Naive thymus-derived CD4-positive, alpha-beta T cell (primary cell): ENCODE measurements at places on chromosomes 16 and 17.

- no peak for DNase-seq
These were observed 37.6 kb upstream of the RPL38 start for GRCh38 chr17:74165797-74166365.

GRCh38 chr17:1423456-1424135 lies 23.6 kb upstream of the YWHAE start:
- no peak for DNase-seq

GRCh38 chr16:71201054-71201453 lies 29.5 kb downstream of the HYDIN start:
- no peak for DNase-seq

DNA sequence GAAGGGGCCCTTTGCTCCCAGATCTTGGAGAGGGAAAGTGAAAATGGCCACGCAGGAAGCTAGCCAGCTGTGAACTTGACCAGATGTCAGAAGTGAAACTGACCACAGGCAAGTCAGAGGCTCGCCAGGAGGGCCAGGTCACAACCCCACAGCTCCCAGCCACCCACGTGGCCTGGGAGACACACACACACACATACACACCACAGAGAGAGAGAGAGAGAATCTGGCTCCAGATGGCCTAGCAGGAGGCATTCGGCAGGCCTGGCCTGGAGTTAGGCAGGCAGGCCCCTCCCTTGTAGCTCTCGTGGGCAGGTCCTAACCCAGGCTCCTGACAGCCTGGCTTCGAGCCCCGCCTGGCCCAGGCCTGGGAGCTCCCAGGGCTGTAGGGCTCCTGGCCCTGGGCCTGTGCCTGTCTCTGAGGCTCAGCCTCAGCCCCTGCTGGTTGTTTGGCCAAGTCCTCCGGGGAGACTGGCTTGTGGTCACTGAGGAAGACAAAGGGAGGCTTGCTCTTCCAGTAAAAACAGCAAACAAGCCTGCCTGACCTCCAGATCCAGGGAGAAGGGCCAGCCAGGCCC lies 20.2 kb downstream of the NGFR start:
- no peak for DNase-seq

DNA sequence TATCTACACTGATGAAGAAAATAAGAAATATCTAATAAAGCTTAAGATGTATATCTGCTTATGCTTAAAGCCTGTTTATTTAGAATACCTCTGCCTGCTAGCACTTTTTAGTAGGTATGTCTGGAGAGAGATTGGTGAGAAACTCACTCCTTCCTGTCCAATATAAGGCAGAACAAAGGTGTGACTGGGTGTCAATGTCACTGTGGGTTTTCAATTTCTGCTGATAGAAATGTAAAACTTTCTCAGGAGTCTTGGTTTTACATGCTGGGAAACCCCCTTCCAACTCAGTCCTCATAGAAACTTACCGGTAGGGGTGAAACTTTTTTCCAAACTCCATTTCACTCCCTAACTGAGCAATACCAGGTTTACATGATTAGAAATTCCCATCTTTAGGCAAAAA lies 17.8 kb upstream of the MPHOSPH6 start:
- DNase-seq: no peak

- no peak for DNase-seq
These were observed 101.7 kb downstream of the CDYL2 start for GRCh38 chr16:80702696-80703095.

GRCh38 chr17:75566416-75566815 lies 21.2 kb upstream of the MYO15B start:
- DNase-seq: no peak

- DNase-seq: no peak
These were observed 7.6 kb upstream of the NLRC5 start for GRCh38 chr16:56981729-56982271.

DNA sequence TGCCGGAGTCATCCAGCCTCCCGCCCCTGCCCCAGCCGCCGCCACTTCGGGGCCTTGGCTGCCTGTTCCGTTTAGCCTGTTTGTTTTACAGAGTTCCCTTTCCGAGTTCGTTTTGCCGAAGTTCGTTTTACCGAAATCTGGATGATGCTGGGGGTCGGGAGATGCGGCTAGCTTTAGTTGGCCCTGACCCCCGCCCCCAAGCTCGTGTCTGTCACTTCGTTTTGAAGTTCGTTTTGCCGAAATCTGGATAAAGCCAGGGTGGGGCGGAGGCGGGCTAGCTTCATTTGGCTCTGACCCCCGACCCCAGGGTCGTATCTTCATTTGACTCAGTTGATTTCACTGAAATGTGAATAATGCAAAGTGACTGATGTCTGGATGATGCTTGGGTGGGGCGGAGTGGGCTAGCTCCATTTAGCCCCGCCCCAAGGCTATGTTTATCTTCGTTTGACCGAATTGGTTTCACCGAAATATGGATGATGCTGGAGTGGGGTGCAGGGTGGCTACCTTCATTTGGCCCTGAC lies 591 bp downstream of the PSMD7 start:
- DNase-seq: peak; percentile 36

DNA sequence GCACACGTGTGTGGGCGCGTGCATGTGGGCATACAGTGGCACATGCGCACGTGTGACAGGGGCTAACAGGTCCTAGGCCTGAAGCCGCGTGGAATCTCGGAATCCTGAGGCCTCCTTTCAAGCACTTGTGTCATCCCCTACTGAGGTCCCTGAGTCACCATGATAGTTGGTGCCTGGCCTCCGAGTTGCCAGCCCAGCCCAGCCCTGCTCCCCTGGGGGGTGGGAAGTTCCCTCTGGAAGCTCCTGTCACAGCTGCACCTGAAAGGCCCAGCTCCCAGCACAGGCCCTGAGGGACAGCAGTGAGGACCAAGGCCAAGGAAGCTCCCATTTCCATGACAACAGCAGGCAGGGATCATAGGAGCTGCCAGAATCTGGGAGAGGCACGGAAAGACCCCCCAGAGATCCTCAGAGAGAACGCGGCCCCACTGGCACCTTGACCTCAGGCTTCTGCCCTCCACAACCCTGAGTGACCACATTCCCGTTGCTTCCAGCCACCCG lies 35.4 kb upstream of the ENPP7 start:
- no peak for DNase-seq

DNA sequence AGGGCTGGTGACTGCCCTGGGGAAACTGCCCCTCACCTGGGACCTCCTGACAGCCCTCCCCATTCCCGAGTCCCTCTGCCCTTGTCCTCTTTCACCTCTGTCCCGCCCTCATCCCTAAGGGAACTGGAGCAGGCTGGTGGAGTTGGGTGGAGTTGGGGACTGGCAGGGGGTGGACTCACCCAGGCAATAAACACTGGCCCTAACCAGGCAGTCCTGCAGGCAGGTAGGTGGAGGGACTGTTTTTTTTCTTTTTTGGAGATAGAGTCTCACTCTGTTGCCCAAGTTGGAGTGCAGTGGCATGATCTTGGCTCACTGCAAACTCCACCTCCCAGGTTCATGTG lies 11.7 kb downstream of the GCGR start:
- no peak for DNase-seq

DNA sequence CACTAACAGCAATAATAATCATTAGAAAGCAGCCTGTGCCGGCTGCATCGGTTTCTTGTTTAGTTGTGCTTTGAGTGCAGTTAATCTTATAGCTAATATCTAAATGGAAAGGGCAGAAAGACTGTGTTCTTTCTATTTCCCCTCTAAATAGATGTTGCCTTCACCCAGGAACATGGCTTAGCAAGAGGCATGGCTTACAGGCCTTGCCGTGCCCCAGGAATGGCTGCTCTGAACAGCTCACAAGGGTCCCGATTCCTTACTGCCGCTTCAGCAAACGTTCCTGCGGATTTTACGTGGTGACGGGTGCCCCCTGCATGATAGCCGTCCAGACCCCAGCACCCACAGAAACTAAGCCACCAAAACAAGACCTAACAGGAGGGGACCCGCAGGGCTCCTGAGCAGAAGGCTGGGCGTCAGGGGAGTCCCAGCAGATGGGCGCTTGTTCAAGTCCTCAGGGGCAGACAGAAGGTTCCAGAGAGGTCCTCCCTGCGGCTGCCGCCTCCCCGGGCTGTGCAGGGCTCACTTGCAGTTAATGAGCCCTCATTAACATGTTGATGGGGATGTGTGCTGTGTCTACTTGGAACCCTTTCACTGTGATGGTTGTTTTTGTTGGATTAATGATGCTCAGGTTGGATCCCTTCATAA lies 52.5 kb upstream of the ENPP7 start:
- no peak for DNase-seq

- no peak for DNase-seq
These were observed 28.3 kb downstream of the ALDH3A2 start for GRCh38 chr17:19676896-19677295.

DNA sequence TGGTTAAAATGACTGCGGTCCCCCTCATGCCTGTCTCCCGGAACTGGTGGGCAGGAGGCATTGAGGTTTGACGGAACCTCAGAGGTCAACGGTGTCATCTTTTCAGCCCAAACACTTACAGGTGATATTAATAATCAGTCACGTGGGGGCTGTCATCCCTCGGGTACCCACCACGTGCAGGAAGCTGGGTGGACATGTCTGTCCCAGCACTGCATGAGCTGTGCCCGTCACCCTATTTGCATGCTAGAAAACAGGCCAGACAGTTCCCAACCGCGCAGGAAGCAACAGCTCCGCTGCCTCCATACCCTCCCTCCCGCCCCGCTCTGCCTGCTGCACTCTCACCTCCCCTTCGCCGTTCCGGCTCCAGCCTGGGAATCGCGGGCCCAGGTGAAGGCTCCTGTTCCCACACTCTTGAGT lies 1.4 kb downstream of the SYNGR3 start:
- peak; percentile 36 for DNase-seq

- DNase-seq: no peak
These were observed 13.9 kb upstream of the OR1F1 start for GRCh38 chr16:3173892-3174617.

GRCh38 chr16:67425061-67425460 lies 5.9 kb upstream of the HSD11B2 start:
- no peak for DNase-seq

- no peak for DNase-seq
These were observed 9.1 kb upstream of the RAB5C start for GRCh38 chr17:42163696-42164407.

GRCh38 chr17:31843070-31843745 lies 15.8 kb downstream of the COPRS start:
- DNase-seq: no peak

DNA sequence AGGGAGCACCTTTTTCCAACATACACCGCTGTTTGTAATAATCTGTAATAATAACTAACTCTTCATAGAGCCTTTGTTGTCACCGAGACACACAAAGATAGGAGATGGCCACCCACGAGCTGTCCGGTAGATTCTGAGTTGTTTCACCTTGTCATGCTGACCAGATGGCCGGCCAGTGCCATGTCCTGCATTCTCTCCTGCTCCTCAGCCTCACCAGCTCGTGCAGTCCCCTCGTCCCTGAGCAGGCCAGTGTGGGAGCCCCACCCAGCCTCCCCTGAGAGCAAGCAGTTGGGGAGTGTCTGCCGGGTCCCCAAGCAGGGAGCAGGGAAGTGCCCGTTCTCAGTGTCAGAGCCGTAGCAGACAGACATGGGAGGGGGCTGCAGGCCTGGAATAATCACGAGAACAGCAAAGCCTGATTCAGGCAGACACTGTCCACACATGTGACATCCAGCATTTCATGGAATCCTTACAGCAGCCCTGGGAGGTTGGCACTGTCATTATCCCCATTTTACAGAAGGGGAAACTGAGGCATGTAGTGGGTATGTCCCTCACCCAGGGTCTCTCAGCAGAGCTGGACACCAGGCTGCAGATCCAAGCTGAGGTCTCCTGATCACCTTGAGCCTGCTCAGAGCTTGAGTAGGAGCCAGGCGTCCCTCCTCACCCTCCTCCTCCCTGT lies 178.5 kb upstream of the CIBAR2 start:
- DNase-seq: no peak

GRCh38 chr17:409308-409847 lies 56.8 kb upstream of the RPH3AL start:
- DNase-seq: no peak

GRCh38 chr16:75070012-75070841 lies 46.4 kb downstream of the LDHD start:
- no peak for DNase-seq

- no peak for DNase-seq
These were observed 10.6 kb downstream of the ITGAD start for GRCh38 chr16:31403590-31404352.

DNA sequence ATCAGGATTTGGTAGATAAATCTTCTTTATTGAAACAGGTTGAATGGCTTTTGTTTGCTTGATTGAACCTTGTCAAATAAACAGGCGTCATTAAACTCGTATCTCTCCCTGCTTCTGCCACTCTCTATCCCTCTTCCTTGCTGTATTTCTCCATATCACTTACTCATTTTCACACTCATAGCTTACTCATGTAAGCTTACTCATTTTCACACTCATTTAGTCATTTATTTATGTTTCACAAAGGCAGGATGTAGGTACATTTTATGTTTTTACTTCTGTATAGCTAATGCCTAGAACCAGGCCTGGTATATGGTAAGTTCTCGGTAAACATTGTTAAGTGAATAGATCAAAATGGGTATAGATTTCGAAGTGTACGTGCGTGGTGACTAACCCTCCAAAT lies 450.0 kb downstream of the PMP22 start:
- no peak for DNase-seq

GRCh38 chr17:78138204-78139060 lies 7.8 kb upstream of the C17orf99 start:
- DNase-seq: no peak

DNA sequence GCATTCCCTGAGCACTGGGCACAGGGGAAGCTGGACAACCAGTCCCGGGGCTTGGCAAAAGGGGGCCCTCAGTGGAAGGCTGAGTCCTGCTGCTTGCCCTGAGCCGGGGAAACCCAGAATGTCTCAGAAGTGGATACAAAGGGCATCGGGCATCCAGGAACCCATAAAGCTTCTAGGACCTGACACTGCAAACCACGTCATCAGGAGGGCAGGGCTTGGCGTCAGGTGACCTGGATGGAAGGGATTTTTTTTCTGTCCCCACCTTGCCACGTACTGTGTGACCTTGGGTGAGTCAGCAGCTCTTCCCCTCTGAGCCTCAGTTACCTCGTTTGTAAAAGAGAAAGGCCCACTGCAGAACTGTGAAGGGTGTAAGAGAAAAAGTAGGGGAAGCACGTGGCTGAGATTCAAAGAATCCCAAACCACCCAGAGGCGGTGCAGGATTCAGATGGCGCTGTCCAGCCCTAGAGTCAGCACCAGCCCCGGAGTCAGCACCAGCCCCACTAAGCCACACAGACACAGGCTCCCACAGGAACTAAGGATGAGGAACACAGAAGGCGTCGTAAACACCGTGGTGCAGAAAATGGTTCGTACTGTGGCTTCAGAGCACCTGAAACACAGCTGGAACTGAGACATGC lies 53.7 kb downstream of the C16orf95 start:
- no peak for DNase-seq

DNA sequence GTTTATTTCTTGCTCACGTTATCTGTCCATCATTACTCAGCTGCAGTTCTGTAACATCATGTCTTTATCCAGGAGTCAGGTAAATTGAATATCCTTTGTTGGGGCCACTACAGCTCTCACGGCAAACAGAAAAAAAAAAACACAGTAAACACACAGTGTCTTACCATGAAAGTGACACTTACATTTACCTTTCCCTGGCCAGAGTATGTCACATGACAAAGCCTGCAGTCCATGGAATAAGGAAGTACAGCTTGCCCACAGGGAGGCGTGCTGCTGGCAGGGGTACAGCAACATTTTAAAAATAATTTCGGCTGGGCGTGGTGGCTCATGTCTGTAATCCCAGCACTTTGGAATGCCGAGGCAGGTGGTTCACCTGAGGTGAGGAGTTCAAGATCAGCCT lies 85.7 kb upstream of the HS3ST4 start:
- no peak for DNase-seq

GRCh38 chr16:53378138-53378537 lies 56.1 kb upstream of the RBL2 start:
- DNase-seq: no peak

GRCh38 chr16:89951509-89951908 lies 3.0 kb downstream of the DEF8 start:
- DNase-seq: no peak

GRCh38 chr17:79955691-79956440 lies 79.8 kb downstream of the TBC1D16 start:
- no peak for DNase-seq
